Activated T-cell treated with anti-CD3 and anti-CD28 coated beads, Interleukin-2, amount 50 U/mL, for 4 hours (primary cell): ENCODE measurements at places on chromosomes 1 and 21. TPM values are rescaled to one million over a fixed set of nuclear protein-coding genes. Genes with fewer than 3 reads are reported as not detected.

The OPRD1 gene
- not detected for total RNA-seq

The GJA9 gene
- not detected for total RNA-seq

The FCRL6 gene
- total RNA-seq, result not detected

The ETNK2 gene
- 0.99 TPM for total RNA-seq

The LCE3D gene
- total RNA-seq, result not detected

The NES gene
- total RNA-seq, result 0.05 TPM

The S100A14 gene
- total RNA-seq, result 0.43 TPM

The PTPN7 gene
- 331 TPM for total RNA-seq

The ZSWIM5 gene
- total RNA-seq, result 0.68 TPM

The RHBDL2 gene
- not detected for total RNA-seq

The FAM177B gene
- not detected for total RNA-seq

The MAEL gene
- total RNA-seq, result not detected

The HAO2 gene
- not detected for total RNA-seq

The CCDC190 gene
- total RNA-seq, result not detected

The KCNJ10 gene
- total RNA-seq, result not detected

The FCRL4 gene
- not detected for total RNA-seq

The CRYAA gene
- total RNA-seq, result not detected

The S100A10 gene
- total RNA-seq, result 92.6 TPM

The UMODL1 gene
- not detected for total RNA-seq

The TRIM67 gene
- not detected for total RNA-seq

The MAN1C1 gene
- 2.7 TPM for total RNA-seq

The HTR6 gene
- total RNA-seq, result 0.11 TPM

The DLGAP3 gene
- 1.5 TPM for total RNA-seq

The ORC1 gene
- 34.8 TPM for total RNA-seq

The NGF gene
- total RNA-seq, result not detected

The CCDC181 gene
- 0.16 TPM for total RNA-seq

The KRTAP21-2 gene
- total RNA-seq, result not detected

The KIF17 gene
- not detected for total RNA-seq

The CADM3 gene
- total RNA-seq, result not detected

The GUCA2B gene
- not detected for total RNA-seq
